ENCODE measurements at places on chromosomes 4 and X. TPM values are rescaled to one million over a fixed set of nuclear protein-coding genes. Genes with fewer than 3 reads are reported as not detected.
A peak's percentile ranks its signal among the peaks of the same experiment; 100 is the strongest.

DNA sequence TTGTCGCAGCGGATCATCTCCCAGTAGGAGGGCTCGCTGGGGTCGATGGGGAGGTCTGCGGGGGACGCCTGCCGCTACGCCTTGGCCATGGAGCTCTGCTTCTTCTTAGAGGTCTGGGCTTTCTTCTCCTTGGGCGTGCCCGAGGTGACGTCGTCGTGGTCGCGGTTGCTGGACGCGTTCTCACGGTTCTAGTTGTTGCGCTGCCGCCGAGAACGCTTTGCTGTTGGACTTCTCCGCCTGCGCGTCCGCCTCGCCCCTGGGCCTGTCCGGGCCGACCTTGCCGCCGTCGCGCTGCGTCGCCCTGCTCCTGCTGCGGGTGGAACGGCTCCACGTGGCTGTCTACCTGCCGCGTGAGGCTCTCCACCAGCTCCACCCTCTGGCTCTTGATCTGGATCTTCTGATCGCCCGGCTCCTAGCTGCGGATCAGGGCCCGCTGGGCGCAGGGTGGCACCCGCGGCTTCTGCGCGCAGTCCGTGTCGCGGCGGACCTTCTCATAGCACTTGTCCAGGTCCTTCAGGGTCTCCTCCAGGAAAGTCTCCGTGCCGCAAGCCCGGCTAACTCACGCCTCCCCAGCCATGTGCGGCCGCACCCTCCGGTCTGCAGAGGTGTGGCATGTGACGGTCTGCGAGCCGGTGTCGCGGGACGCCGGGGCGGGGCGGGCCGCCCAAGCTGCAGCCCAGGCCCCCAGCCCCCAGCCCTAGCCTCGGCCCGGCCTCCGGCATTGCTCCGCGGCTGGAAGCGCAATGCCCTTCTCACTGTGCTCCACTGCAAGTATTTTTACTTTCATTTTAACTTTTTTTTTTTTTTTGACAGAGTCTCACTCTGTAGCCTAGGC is 40.5 kb upstream of the OGT start:
- no peak for DNase-seq

DNA sequence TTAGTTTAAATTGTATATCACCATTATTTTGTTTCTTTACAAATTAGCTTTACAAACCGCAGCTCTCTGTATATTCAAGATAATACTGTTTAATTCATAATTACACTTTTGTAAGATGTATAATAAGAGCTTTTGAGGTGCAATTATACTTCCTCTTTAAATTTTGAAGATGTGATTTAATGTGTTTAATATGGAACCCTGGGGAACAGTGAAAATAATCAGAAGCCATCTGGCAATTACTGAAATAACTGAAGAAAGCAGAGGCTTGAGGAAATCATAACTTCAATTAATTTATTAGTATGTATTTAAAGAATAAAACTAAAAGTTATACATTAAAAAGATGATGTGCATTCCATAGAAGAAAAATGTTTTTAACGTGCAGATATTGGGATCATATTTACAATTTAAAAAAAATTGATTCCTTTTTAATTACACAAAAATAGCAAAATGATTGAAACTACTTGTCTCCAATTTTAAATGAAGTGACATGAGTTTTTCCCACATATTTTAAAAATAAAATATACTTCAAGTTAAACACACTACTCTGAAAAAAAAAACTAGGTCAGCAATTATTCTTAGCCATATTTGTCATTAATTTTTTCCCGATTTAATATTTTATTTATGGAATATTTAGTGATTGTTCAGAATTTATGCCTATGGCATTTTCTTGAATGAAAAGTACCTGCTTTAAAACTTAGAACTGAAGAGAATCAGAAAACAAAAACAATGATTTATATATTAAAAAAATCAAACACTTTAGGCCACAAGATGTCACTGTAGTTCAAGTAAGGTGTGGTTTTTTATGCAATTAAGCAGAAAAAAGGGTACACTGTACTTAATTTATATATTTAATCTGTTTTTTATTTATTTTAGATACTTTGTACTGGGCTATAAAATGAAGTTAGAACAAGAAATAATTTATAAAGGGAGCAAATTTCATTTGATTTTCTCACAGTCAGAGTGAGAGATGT is 942.7 kb upstream of the NDST4 start:
- DNase-seq, result peak; percentile 2

DNA sequence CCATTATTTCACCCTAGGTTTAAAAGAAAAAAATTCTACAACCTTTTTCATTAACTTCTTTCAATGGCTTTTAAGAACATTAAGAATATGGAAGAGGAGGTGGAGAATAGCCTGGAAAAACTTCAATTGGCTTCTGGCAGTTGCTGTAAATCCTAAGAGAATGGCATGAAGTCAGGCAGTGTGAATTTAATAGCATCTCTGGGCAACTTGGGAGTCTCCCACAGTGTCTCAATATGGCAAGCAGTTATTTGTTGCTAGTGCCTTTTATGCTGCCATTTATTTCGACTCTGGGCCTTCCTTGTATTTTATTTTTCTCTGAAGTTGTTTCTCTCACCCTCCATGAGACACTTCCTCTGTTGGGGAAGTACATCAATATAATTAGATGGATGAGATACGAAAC is 322.1 kb downstream of the CBLL2 start:
- DNase-seq, result no peak

DNA sequence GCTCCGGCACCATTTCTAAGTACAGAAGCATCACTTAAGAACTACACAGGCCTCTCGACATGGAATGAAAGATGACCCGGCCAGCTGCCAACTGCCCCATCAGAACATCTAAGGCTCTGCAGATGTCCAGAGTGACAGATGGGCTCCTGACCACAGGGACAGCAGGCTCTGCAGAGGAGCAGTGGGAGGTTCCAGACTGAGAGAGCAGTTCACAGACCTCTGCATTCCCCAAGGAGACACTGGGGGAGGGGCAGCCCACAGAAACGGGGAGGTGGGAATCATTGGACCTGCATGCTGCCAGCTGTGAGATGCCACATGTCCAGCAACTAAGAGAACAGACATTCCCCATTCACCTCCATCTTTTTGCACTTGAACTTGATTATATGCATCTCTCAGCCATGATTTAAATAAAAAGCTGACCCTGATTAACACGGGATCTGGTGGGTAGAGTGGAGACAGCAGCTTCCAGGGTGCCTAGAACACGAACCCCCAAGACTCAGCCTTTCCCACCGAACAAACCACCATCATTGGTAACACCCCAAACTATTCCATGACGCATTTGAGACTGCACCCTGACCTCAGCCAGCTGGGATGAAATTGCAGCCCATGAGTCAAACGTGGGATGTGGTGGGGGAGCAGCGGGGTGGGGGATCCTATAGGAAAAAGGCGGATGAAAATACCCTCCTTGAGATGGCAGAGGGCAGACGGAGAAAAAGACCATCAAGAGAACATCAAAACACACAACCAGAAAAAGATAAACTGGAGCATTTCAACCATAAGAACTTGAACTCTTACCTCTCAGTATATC is 47.2 kb downstream of the AFAP1 start:
- DNase-seq, result no peak

DNA sequence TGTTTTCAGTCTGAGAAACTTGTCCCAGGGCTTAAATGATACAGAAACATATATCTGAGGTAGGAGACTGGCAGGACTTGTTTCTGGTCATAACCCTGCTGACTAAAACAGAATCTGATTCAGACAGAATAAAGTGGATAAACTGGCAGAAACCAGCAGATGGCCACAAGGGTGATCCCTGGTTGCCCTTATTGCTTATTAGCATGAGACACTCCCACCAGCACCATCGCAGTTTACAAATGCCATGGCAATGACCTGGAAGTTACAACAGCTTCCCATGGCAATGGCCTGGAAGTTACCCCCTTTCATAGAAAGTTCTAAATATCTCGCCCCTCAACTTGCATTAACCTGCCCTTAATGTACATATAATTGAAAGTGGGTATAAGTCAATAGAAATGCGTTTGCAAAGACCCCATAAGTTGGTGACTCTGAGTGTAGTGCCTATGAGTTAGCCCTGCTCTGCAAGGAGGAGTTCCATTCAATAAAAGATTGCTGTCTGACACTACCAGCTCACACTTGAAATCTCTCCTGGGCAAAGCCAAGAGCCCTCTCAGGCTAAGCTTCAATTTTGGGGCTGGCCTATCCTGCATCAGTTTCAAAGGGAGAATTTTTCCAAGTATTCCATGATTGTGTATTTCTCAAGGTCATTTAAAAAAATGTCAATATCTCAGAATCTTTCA is 52.9 kb upstream of the PAGE5 start:
- DNase-seq, result no peak

DNA sequence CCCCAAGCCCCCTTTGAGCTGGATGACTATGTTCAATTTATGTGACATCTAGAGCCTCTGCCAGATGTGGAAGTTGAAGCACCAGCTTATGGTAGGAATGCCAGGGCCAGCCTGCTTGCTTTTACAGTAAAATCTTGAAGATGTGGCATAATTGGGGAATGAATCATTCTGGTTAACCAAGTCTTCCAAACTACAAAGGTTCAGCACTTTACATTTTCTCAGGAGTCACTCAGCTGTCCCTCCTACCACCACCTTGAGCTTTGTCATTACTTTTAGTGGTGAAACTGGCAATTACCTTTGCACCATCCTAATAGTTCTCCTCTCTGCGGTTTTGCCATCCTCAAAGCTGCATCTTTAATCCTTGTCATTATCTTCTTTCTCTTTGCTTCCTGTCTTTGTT is 172.2 kb downstream of the HS6ST2 start:
- no peak for DNase-seq

GRCh38 chr4:3321295-3321889 is 28.6 kb downstream of the RGS12 start:
- DNase-seq, result no peak

TMEM47 gene
- total RNA-seq, result not detected

NAP1L3 gene
- total RNA-seq, result 12.4 TPM

KANTR gene
- 40.1 TPM for total RNA-seq

EGFL6 gene
- not detected for total RNA-seq

Data from hematopoietic multipotent progenitor cell (in vitro differentiated cells).